ENCODE measurements at places on chromosomes 6 and 20.
A peak's percentile ranks its signal among the peaks of the same experiment; 100 is the strongest.

DNA sequence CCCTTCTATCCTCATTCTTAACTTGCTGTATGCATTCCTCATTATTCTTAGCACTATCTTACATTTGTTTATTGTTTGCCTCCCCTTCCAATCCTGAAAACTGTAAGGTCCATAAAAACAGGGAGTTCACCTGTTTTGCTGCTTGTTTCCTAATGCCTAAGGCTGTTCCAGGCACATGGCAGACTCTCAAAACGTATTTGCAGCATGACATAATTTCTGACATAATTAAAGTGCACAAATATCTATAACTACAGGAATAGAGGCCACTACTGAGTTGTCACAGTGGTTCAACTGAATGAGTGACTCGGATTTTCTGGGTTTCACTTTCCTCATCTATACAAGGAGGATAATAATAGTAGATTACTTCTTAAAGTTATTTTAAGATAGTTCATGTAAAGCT, 83.0 kb downstream of the HFE start:
- DNase-seq: no peak

GRCh38 chr20:19658137-19658536, 99.9 kb upstream of the RIN2 start:
- DNase-seq: no peak

GRCh38 chr6:34813028-34813713, 21.3 kb downstream of the BLTP3A start:
- DNase-seq: no peak

DNA sequence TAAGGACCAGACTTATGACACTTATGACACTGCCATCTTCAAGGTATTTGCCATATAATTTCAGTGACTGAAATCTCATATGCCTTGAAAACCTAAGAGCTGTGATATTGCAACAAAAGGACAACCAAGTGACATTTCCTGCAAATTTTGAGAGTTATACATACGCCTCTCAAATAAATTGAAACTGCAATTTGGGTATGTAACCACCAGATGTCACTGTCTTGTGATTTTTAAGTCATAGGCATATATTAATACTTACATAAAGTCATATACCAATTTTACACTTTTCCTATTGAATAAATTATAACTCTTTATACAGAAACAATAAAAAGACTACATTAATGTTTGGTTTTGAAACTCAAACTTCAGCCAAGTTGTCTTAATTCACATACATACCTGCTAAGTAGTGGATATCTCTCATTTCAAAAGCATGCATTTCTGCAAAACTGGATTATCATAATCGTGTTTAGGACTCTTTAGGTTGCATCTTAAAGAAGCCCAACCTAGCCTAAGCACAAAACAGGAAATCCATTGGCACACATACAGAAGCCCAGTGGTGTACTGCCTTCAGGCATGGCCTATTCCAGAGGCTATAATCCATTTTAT, 180.2 kb downstream of the PACRG start:
- no peak for DNase-seq

DNA sequence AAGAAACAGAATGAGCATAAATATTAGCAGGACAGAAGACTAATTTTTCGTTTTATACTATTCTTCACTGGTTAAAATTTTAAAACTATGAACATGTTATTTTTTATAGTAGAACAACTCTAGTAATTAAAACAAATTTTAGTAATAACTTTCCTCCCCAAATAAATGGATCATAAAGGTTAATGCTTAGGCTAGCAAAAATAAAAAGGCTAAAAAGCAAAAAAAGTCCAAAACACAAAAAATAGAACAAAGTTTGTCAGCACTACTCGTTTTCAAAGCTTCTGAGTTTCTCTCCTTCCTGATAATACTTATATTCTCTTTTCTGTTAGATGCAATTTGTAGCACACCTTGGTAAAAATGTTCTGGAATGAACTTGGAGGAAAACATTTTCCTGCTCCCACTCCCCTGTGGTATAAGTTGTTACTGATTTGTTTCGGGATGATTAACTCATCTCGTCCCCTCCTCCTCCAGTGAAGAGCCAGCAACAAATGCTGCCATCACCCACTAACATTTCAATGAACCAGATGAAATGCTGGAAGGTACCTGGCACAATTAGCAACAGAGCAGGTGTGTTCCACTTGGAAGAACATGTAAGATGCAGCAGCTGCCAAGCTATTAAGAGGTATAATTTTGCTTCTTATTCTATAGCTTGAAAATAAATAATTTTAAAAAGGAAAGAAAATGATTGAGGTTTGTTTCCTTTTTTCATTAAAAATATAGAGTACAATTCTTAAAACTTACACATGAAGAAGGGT, 130.5 kb downstream of the MYB start:
- DNase-seq: no peak

GRCh38 chr20:57893366-57893999, 183.7 kb upstream of the PMEPA1 start:
- no peak for DNase-seq

DNA sequence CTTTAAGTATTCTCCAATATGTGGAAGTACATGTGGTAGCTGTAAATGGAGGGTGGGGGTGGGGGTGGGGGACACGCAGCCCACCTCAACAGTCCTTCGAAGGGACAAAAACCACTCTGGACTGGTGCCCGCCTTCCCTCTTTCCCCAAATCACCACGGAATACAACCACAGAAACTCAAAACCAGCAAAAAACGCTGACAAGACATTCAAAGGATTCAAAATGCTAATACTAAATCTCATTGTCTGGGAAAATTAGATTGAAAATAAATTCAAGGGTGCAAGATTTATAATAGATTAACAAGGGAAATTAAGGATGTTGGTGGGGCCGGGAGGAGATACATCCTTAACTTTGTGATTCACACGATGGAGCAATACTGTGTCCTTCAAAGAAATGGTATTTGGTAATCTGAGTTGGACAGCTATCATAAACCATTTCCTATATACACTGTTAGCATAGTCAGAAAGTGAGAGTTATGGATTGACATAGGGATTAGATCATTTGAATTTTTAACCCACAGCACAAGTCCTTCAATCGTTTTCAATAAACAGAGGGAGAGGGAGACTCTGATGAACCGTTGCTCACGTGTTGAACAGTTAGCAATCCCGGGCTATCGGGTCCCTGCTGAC, 766 bp upstream of the TBC1D22B start:
- DNase-seq: no peak

DNA sequence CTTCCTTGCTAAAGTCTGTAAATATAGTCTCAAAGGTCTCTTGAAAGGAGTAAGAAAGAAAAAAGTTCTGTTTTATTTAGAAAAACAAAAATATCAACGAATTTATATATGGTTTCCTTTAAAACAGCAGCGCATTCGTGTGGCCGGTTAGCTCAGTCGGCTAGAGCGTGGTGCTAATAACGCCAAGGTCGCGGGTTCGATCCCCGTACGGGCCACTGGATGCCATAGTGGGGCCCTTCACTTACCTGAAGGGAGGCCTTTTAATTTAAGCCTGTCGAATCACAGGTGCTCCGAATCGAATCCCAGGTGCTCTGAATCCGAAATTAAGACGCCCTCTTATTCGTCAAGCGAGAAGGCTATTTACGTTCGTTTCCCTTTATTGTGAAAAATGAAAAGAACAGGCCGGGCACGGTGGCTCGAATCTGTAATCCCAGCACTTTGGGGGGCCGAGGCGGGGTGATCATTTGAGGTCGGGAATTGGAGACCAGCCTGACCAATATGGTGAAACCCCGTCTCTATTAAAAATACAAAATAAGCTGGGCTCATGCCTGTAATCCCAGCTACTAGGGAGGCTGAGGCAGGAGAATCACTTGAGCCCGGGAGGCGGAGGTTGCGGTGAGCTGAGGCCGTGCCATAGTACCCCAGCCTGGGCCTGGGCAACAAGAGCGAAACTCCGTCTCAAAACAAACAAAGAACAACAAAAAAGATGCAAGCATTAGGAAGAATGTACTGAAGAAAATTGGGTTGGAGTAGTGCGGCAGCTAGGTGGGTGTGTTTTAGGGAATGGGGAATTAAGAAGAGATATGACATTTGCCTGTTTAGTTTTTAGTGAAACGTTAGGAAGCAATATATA, 195.8 kb upstream of the ZNF184 start:
- DNase-seq: peak; percentile 62

DNA sequence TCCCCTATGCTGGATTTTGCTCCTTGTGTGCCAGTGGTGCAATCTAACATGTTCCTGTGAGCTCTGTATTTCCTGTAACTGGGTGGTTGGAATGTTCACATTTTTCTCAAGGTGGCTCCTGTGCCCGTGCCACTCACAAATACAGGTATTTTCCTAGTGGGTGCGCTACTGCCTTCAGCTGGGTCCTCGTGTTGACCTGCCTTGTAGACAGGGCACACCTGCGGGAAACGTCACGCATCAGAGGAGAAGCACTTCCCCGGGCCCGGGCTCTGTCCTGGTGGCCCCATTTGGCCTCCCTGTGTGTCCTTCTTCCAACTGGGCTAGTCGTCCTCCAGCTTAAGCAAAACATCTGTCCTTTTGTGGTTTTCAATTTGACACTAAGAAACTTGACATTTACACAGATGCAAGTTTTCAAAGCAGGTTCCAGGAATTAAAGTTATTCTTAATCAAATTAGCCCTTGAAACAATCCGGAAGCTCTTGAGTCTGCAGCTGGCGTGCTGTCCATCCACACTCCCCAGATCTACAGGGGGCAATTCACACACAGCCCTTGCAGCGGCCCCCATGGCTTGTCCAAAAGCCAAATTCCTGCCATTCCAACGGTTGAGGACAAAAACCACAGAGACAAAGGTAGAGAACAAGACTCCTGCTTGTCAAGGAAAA, 275.1 kb downstream of the CDC5L start:
- DNase-seq: no peak

GRCh38 chr6:97114645-97115044, 168.4 kb downstream of the MMS22L start:
- DNase-seq: no peak

DNA sequence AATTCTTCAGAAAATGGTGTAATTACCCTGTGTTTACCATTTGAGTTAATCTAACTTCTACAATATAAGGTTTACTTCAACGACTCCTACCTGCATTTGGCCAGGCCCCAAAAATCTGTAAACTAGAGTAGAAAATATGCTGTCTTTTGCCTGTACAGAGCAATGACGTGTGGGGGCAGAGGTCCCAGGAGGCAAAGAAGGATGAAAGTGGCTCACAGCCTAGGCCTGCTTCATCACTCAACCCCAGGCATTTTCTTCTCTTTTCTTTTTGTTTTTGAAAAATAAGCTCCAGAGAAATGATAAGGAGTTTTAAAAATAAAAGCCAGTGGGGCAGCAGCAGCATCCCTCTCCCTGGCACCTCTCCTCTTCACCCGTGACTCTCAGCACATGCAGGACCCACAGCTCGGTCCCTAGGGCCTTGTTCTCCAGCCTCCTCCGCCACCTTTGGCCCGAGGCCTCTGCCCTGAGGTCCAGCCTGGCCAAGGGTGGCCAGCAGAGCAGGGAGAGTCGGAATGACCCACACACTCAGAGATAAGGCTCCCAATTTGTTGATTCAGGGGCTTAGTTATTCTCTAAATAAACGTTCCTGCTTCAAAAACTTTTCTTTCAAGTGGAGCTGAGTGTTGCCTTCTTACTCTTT, 310.3 kb upstream of the RNF24 start:
- no peak for DNase-seq

GRCh38 chr20:52056203-52057062, 135.1 kb downstream of the ZFP64 start:
- no peak for DNase-seq
